SK-N-MC (cell line): ENCODE measurements at places on chromosomes 16 and 17.

DNA sequence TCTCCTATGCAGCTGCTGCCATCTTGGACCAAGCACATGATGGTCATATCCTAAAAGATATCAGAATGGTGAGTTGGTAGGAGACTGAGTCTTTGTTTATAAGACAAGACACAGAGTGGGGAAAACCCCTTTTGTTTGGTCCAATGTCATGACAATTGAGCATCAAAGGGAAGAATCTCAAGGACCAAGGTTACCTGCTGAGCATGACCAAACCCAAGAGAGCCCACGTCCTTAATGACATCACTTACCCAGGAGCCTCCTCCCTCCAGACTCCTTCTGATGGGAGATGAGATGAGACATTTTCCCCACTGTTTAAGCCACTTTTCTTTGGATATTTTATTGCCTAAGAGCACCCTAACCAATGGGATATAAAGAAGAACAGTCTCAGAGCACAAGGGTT lies 478.1 kb downstream of the NPIPA7 start:
- DNase-seq: no peak

- DNase-seq: no peak
Measured at GRCh38 chr16:56424791-56425438, 430 bp downstream of the AMFR start.

- DNase-seq: no peak
Measured at GRCh38 chr16:77302249-77302648, 103.0 kb downstream of the SYCE1L start.

DNA sequence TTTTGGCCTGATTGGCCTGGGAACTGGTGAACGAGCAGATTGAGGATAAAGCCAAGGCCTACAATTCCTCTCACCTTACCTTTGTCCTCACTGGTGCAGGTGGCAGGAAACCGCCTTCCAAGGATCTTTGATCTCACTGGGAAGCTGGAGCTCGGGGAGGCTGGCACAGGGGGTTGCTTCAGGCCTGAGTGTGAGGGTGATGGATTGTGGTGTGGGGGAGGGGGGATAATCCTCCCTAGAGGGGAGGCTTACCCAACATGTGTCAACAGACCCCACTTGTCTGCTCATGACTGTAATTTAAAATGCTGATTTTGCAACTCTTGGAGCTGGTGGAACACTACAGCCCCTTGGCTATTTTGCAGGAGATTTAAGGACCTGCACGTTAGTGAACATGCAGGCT lies 4.5 kb upstream of the RMI2 start:
- DNase-seq: no peak

GRCh38 chr17:65305116-65305515 lies 167.9 kb downstream of the RGS9 start:
- DNase-seq: no peak

- DNase-seq: no peak
Measured at GRCh38 chr16:28494121-28494851, at the start of gene APOBR. TSS of gene APOBR (plus strand) at chr16:28494643. CDS start at chr16:28494682, 39 bp downstream.

DNA sequence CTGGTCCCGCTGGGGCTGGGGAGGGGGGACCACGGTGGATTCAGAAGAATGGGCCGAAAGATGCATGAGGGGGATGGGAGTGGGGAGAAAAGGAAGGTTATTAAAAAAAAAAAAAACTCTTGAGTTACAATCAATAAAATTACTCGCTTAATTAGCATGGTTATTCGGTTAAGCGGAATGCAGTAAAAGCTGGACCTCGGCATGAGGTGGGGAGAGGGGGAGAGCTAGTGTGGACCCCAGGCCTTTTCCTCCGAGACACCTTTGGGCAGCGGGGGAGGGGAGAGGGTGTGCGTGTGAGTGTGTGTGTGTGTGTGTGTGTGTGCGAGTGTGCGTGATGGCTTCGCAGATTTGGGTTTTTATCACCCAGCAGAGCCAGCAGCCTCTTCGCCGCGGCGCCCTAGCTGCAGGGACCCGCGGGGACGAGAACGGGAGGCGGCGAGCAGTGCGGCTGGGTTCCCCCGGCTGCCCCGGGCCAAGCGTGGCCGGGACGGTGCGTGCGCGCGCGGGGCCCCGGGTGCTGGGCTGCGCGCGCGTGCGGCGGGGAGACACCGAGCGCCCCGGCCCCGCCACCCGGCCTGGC lies 3.7 kb downstream of the BAHCC1 start:
- no peak for DNase-seq

- no peak for DNase-seq
Measured at GRCh38 chr17:2962729-2963128, 100.7 kb downstream of the OR1D5 start.

- no peak for DNase-seq
Measured at GRCh38 chr17:75414488-75414887, 9.0 kb upstream of the GRB2 start.

- no peak for DNase-seq
Measured at GRCh38 chr17:77185137-77185536, 44.4 kb downstream of the SEC14L1 start.

DNA sequence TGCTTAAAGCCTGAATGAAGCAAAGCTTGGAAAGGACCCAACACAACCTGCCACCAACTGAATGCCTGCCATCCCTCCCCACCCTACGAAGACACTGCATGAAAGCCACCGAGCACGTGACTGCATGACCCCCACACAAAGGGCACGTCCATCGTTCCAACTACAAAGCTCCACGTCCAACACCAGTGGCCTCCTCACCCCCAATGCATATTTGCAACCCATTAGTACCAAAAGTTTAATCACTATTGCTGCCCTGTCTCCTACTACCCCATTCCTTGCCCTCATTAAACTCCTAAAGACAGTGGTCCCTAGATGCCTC lies 43.4 kb downstream of the ANKRD11 start:
- no peak for DNase-seq

- DNase-seq: no peak
Measured at GRCh38 chr17:5283571-5284315, 1.7 kb downstream of the RABEP1 start.

DNA sequence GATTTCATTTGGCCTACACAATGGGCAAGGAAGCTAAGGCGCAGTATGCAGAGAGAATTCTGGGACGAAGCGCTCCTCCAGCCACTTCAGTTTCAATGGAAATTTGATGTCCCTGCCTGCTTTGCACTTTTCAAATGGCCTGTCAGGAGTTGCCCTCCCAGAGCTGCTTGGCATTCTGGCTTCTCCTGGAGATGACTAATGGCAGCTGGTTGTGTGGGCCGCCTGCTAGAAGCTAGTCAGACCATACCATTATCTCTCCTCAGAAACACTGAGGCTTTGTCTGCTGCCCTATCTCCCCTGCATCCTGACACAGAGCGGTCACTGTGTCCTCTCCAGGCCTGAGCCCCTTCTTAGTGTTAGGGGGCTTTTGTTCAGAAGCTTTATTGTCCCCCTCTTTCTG lies 180.1 kb downstream of the SPECC1 start:
- no peak for DNase-seq

GRCh38 chr17:795276-795675 lies 13.1 kb downstream of the MRM3 start:
- no peak for DNase-seq

DNA sequence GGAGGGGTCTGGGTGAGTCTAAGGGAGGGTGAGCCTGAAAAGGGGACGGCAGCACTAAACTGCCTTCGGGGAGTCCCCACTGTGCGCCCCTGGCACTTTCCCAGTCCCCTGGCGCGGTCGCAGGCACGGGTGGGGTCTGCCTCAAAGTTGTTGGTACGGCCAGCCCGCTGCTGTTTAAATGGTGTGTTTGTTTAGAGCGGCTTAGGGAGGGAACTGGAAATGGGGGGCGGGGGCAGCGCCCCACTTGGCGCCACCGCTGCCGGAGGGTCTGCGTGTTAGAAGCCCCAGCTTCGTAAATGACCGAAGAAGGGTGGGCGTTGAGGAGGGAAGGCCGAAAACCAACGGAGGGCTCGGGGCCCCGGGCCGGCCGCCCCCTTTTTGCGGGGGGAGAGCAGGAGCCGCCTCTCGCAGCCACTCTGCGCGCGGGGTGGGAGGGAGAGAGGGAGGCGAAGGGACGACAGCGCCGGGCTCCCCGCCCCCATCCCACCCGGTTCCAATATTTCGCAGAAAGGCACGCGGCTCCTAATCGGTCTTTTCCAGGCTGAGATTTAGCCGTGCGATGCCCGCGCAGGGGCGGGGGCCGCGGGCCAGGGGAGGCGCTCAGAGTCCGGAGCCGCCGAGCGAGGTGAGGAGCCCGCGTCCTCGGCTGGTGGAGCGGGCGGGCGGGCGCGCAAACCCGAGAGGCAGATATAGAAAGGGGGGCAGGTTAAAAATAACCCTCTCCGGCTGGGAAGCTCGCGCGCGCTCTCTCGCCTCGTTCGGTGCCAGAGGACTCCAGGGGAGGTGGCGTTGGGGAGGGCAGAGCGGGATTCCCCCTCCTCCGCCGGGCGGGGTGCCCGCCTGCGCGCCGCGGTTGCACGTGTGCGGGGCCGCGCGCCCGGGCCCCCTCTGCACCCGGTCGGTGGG lies 54.9 kb downstream of the SREBF1 start:
- DNase-seq: no peak

- no peak for DNase-seq
Measured at GRCh38 chr17:63078707-63079106, 112.7 kb downstream of the TANC2 start.

DNA sequence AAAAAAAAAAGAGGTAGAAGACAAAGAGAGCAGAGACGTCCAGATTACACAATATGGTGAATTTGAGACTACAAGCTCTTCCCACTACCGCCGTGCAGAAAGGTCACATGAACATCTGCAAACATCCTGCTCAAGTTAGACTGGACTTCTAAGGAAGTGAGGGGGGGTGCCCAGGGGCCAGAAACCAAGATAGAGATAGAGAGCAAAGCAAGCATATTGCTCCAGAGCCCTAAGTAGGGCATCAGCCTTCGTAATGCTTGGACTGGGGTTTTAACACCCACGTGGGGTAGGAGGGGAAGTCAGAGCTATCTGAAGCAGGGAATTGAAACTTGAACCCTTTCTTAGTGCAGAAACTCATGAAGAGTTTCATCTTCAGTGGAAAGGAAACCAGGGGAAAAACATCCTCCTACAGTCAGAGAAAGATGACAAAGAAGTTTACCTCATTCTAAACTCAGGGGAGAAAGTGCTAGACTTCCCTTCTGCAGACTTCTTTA lies 8.7 kb downstream of the CLEC19A start:
- no peak for DNase-seq

GRCh38 chr17:14755002-14755401 lies 454.1 kb downstream of the HS3ST3B1 start:
- no peak for DNase-seq

GRCh38 chr17:76276461-76277299 lies 11.5 kb downstream of the UBALD2 start:
- no peak for DNase-seq

DNA sequence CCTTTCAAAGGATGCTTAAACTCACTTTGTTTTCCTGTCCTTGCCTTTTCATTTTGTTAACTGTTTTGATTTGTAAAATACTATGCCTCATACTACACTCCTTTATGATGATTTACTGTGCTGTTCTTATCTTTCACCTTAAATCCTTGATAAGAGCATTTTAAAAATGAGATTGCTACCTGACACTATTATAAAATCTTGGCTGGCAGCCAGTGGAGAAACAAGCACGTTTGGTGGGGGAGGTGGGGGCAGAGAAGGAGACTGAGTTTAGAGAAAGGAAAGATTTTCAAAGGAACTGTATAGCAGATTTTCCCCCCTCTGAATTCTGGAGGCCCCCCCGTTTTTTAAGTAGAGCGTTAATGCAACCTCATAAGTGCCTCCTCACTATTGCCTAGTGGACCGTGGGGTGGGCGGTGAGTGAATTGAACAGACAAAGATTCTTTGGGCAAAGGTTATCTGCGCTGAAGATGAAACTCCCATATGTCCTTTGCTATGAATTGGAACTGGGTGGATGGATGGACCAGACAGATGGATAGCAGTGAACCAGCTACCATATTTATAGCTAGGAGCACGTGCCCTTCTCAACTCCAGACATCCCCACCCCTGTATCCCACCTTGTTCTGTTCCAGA lies 200.2 kb downstream of the CCDC182 start:
- DNase-seq: no peak
